ENCODE measurements at places on chromosomes 11 and 22.
A peak's percentile ranks its signal among the peaks of the same experiment; 100 is the strongest.

- DNase-seq = no peak
These were observed 160.4 kb downstream of the ENTHD1 start for GRCh38 chr22:39733191-39733590.

GRCh38 chr11:102683277-102683676 lies 22.3 kb downstream of the MMP27 start:
- no peak for DNase-seq

DNA sequence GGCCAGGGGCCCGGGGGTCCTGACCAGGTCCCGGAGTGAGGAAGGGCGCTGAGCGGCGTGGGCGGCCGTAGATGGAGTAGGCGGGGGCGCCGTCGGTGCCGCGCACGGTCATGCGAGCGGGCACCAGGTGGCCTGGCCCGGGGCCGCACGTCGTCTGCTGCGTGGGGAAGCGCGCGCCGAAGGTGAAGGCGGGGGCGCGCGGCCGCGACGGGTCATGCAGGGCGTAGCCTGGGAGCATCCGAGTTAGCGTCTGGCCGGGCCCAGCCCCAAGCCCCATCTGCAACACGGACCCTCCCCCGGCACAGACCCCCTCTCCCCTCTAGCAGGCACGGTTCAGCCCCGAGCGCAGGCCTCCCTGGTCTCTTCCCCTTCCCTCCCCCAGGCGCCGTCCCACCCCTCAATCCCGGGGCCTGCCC lies 1.7 kb upstream of the TYMP start:
- peak; percentile 57 for DNase-seq

- no peak for DNase-seq
These were observed 854.4 kb upstream of the CCDC90B start for GRCh38 chr11:84140386-84141169.

DNA sequence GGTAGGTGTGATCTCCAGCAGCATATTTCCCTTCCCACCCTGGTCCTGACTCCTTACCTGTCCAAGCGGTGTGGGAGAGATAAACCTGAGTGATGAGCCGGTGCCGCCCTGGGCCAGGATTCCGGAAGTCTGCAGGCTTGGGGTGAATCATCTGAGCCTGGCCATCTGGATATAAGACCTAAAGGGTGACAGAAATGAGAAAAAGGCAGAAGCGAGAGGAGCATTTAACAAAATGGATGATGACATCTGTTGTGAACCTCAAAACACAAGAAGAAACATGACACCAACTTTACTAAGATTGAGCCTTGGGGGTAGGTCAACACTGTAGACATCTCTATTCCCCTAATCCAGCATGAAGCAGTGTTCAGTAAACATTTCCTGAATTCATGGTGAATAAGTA lies 62.8 kb downstream of the AAMDC start:
- no peak for DNase-seq

- DNase-seq = no peak
These were observed 36.7 kb downstream of the LARGE1 start for GRCh38 chr22:33883561-33883960.

- no peak for DNase-seq
These were observed 50.2 kb downstream of the PITPNB start for GRCh38 chr22:27868732-27869282.

GRCh38 chr11:79101656-79102055 lies 339.2 kb downstream of the TENM4 start:
- DNase-seq = no peak

GRCh38 chr11:36116161-36116560 lies 172.3 kb downstream of the LDLRAD3 start:
- DNase-seq = no peak

DNA sequence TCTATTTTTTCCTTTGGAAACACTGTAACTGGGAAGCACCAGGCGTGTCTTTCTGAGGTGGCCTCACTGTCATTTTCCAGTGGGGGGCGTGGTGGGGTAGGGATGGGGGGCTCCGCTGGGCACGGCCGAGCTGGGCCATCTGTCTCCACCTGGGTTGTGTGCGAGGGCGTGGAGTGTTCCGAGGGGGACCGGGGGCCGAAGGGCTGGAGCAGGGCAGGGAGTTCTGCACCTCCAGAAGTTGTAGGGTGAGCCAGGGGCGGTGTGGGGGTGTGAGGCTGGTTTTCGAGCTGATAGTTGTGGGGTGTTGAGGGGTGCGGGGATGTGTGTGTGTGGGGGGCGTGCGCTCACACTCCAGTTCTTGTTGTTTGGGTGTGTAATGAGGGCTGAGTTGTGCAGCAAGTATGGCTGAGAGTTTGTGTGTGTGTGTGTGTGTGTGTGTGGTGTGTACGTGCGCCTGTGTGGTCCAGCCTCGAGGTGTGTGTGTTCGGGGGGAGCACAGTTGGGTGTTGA lies 10.8 kb downstream of the YPEL4 start:
- DNase-seq = no peak

GRCh38 chr11:62119569-62119968 lies 4.2 kb upstream of the INCENP start:
- no peak for DNase-seq

DNA sequence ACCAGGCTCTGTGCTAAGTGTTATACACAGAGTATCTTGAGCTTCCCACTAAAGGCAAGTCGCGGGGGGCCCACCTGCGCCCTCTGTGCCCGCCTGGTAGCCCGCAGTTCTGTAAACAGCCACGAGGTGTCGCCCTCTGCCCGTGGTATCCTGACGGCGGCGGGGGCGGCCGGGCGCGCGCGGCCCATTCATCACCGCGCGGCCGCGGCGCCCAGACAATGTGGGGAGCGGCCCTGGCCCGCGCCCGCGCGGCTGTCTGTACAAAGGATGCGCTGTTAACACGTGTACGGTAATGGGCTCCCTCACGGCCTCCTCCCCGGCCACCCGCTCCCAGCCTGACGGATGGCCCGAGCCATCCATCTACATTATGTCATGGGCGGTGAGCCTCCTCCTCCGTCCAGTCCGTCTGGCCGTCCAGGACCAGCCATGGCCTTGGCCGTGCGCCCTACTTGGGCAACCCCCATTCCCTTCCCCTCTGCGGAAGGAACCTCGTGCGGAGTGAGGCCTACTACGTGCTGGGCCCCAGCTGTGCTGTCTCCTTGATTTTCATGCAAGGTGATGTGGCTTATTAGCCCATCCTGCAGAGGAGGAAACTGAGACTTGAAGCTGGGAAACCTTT lies 99.4 kb downstream of the MIAT start:
- peak; percentile 27 for DNase-seq

GRCh38 chr11:132228746-132229325 lies 858.4 kb downstream of the NTM start:
- DNase-seq = no peak

DNA sequence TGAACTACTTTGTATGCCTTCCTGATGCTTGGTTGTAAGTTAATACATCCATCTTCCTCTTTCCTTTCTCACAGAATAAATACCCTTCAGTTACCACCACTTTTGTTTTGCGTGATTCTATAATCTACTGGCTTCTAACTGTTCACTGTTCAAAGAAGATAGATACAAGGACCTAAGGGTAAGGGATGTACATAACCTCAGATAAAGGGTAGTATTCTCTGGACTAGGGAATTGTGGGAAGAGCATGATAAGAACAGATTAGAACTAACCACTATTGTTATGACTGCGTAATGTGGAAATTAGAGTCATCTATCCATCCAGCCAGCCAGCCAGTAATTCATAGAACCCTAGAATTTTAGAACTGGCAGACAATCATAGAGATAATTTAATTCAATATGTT lies 36.4 kb downstream of the MAP6 start:
- DNase-seq = no peak

GRCh38 chr22:19871023-19871844 lies 16.6 kb upstream of the GNB1L start:
- DNase-seq = no peak

DNA sequence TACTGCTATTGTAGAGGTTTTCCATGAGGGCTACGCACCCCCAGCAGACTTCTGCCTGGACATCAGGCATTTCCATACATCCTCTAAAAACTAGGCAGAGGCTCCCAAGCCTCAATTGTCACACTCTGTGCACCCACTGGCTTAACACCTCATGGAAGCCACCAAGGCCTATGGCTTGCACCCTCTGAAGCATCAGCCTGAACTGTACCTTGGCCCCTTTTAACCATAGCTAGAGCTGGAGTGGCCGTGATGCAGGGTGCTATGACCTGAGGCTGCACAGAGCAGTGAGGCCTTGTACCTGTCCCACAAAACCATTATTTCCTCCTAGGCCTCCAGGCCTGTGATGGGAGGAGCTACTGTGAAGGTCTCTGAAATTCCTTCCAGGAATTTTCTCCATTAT lies 33.9 kb downstream of the AAMDC start:
- no peak for DNase-seq

GRCh38 chr22:45338795-45339194 lies 29.1 kb downstream of the FAM118A start:
- no peak for DNase-seq

All from activated effector memory CD4-positive, alpha-beta T cell treated with Interleukin-2 at 50 U/mL for 16 hours (primary cell).